ENCODE measurements at places on chromosomes 4 and X.

- no peak for DNase-seq
Observed at GRCh38 chrX:139542652-139543051, 12.1 kb downstream of the F9 start.

DNA sequence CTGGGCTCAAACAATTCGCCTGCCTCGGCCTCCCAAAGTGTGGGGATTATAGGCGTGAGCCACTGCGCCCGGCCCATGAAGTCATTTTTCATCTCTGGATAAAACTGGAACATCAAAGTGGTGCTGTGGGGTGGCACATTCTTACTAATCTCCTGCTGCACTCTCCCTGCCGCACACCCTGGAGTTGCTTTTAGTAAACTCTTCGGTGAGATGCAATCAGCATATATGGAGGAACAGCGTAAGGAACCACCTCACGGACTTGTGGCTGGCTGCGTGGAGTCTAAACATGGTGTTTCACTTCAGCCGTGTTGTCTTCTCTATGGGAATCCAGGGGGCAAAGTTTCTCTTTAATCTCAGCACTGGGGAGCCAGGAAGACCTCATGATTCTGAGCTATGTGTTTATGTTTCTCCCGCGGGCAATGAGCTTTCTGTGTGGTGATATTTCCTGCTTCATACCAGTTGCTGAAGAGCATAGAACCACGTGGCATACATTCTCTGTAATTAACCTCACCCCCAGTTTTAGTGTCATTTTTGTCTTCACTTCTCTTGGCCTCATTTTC lies 2.1 kb upstream of the RHOH start:
- DNase-seq = no peak

DNA sequence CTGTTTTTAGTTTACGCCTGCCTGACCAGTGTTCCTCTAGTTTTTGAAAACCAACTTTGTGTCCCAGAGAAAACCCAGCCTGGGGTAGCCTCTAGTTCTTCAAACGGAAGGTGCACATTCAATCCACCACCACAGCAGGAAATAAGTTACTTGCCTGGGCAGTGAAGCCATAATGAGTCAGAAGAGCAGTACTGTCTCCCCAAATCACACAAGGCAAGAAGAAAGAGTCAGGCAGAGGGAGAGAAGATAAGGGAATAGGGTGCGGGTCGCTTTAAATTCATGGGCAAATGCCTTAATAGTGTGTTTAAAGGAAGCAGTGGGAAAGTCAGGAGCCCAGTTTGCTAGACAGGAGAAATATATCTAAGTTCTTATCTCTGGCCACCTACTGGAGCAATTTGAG lies 333.8 kb upstream of the GRIA3 start:
- DNase-seq = no peak

DNA sequence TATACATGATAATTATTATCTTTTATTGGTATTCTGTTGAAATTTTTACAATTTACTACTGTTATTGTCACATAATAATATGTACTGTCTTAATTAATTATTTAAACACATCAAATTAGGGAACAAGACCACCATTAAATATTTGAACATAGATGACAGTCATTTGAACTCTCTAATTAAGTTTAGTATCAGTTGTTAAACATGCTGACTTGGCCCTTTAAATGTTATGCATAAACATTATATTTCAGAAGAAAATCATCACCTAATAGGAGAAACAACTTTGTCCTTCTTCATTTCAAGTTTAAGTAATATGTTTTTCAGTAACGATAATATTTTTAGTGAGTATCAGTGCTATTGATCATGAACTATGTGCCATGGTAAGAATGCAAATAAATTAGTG lies 623.5 kb upstream of the GNPDA2 start:
- DNase-seq = no peak
